ENCODE measurements at places on chromosomes 11 and 22. TPM values are rescaled to one million over a fixed set of nuclear protein-coding genes. Genes with fewer than 3 reads are reported as not detected.

The RAB36 gene
- 21.5 TPM for total RNA-seq

The B4GALNT4 gene
- total RNA-seq: 3.3 TPM

The POU2F3 gene
- total RNA-seq: 7.6 TPM

The TOMM22 gene
- total RNA-seq: 76.8 TPM

- no peak for DNase-seq
Observed at GRCh38 chr11:83706566-83706965, 420.4 kb upstream of the CCDC90B start.

DNA sequence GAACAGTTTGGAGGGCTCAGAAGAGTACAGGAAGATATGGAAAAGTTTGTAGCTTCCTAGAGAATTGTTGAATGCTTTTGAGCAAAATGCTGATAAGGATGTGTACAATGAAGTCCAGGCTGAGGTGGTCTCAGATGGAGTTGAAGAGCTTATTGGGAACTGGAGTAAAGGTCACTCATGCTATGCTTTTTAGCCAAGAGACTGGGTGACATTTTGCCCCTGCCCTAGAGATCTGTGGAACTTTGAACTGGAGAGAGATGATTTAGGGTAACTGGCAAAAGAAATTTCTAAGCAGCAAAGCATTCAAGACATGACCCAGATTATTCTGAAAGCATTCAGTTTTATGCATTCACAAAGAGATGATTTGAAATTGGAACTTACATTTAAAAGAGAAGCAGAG, 27.9 kb upstream of the CABP2 start:
- no peak for DNase-seq

- DNase-seq: no peak
Observed at GRCh38 chr22:44211256-44211945, 30.7 kb downstream of the PARVG start.

DNA sequence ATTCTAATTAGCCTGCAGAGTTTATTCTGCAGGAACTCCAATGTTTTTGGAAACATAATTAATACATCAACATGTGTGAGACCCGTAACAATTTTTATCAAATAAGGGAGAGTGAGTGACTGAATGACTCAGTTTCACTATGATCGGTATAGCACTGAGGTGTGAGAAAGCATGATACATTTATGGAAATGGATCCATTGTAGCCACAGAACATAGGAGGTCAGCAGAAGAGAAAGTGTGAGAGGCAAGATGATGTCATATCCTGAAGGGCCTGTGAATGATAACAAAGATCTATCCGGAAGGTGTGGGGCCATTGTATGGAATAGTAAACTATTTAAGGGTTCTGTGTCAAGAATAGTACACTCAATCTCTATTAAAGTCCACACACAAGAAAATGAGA, 1406.1 kb upstream of the TENM4 start:
- no peak for DNase-seq
